ENCODE measurements at places on chromosomes 7 and 10.

GRCh38 chr10:118349235-118349634 is 7.1 kb upstream of the FAM204A start:
- ATAC-seq: no peak

DNA sequence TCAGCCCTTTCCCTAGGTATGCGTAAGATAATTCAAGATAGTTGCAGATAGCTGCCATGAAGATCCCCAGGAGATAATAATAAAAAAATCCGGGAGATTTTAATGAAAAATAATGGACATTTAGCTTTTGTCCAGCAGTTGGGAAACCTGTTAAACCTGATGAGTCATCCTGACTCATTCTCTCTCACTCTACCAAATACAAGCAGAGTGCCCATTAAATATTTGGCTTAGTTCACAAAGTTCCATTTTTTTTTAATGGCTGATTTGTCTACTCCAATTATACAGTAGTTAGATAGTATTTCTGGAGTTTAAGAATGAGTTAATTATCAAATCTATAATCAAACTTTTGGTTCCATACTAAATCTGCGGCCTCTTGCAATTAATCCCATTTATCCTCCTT is 2.1 kb upstream of the SHTN1 start:
- no peak for ATAC-seq

GRCh38 chr7:156827587-156828203 is 65.3 kb downstream of the LMBR1 start:
- no peak for ATAC-seq

DNA sequence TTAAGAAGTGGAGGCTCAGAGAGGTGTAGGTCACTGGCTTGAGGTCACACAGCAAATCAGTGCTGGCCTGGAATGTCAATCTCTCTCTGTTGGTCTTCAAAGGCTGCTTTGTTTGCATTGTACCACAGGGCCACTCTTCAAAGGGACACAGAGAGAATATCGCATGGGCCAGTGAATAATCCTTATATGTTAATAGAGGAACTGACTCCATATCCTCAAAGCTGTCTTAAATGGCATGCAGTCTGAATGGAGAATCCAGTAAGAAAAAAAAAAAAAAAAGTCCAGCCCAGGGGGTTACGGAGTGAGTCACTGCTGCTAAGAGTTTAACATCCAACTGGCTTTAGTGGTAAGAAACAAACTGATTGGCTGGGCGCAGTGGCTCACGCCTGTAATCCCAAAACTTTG is 54.1 kb downstream of the NRAP start:
- no peak for ATAC-seq

GRCh38 chr7:44962483-44963251 is 16.1 kb downstream of the MYO1G start:
- ATAC-seq: no peak

DNA sequence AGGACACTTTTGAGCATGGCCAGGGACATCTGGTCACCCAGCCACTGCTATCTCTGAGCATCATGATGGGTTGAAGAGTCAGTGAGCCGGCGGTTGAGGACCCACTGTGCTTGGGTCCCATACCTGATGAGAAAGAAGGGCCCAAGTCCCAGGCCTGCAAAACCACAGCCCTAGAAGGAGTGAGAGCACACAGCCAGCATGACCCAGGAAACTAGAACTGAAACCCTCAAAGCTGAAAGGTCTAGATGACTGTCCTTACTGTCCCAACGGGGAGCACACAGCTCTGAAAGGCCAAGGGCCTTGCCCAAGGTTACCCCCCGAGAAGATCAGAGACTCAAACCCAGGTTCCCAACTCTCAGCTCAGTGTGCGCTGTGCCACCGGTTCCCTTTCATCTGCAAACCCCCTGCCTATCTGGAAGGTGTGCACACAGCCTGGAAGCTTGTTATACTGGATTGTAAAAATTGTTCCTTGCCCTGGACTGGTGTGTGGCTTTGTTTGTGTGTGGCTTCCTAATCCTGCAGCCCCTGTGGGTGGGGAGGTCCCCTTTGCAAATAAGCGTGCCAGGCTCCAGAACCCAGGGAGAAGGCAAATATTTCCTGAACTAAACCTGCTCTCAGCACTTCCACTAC is 22.6 kb upstream of the PSAP start:
- ATAC-seq: peak; percentile 46

- ATAC-seq: no peak
Observed at GRCh38 chr7:13821152-13821787, 168.2 kb downstream of the ETV1 start.

- ATAC-seq: no peak
Observed at GRCh38 chr7:79055722-79056415, 397.6 kb downstream of the MAGI2 start.

DNA sequence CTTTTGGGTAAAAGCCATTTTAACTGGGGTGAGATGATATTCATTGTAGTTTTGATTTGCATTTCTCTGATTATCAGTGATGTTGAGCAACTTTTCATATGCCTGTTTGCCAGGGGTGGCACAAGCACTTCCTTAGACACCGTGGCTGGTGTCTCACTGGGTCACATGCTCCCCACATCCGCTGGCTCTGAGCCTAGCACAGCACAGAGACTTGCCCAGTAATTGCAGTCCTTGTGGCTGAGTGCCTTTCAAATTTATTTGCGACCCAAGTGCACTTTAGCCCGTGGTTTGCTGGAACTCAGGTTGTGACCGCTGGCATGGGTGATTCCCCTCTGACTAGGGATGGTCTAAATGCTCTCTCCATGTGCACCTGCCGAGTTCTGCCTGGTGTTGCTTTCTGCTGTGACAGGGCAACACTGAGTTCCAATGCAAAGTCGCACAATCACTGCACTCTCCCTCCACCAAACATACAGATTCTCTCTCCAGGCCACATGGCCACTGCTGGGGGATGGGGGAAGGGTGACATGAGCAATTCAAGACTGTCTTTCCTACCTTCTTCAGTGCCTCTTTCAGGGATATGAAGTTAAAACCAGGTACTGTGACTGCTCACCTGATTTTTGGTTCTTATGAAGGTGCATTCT is 66.5 kb downstream of the ZNF277 start:
- no peak for ATAC-seq

- no peak for ATAC-seq
Observed at GRCh38 chr10:113665806-113666354, 2.0 kb upstream of the NRAP start.

- no peak for ATAC-seq
Observed at GRCh38 chr7:157843336-157844140, 506.7 kb downstream of the DNAJB6 start.

- no peak for ATAC-seq
Observed at GRCh38 chr10:9554321-9554720, 1463.4 kb upstream of the CELF2 start.

DNA sequence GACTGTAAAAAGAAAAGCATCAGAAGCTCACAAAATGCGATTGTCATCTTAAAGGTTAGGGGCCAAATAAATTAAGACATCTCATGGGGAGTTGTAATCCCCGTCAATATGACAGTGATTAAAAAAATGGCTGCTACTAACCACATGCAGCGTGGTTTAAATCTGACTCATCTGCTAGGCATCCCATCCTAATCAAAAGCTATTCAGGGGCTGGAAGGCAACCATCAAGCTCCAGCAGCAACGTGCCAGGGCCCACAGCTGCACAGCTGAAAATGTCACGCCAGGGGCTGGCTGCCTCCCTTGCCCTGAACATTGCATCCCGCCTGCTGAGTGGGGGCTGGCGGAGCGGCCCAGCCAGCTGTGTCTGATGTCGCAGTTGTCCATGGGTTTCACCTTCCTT is 66.3 kb upstream of the FRMD4A start:
- no peak for ATAC-seq

DNA sequence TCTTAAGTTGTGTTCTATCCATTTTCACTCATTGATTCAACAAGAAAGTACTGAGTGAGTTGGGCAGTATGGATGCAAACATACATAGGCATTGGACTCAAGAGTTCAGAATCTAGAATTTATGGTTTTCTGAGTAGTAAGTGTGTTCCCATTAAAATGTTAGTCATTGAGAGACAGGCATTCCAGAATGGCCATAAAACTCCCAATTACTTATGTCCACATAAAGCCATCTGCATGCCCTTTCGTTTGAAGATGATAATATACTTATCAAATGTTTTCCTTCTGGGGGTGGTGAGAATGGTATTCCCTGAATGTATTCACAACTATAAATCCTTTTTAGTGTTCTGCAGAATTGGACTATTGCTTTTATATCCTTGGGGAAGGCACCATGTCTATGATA is 131.6 kb downstream of the CD36 start:
- no peak for ATAC-seq

GRCh38 chr10:62919776-62920175 is 103.6 kb upstream of the EGR2 start:
- no peak for ATAC-seq

- ATAC-seq: no peak
Observed at GRCh38 chr10:84718877-84719616, 390.7 kb downstream of the CCSER2 start.

DNA sequence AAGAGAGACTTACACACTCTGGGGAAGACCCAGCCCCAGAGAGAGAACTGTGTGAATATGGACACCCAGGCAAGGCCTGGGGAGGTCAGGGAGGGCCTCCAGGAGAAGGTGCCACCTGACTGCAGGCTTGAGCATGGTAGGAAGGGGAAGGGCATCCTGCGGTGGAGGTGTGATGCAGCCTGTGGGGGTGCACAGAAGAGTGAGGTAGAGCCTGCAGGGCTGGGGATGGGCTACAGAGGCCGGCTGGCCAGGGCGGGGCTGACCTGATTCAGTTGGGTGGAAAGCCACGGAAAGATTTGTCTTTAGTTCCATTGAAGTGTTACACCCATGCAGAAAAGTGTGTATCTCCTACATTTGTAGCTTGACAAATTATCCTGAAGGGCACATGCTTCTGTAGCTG is 47.6 kb downstream of the ZMIZ1 start:
- ATAC-seq: no peak

GRCh38 chr10:70078937-70079336 is 26.3 kb downstream of the MACROH2A2 start:
- ATAC-seq: no peak

GRCh38 chr7:37048674-37049073 is 324.4 kb upstream of the AOAH start:
- no peak for ATAC-seq

- no peak for ATAC-seq
Observed at GRCh38 chr10:43888586-43888985, 239.9 kb upstream of the ZNF32 start.

DNA sequence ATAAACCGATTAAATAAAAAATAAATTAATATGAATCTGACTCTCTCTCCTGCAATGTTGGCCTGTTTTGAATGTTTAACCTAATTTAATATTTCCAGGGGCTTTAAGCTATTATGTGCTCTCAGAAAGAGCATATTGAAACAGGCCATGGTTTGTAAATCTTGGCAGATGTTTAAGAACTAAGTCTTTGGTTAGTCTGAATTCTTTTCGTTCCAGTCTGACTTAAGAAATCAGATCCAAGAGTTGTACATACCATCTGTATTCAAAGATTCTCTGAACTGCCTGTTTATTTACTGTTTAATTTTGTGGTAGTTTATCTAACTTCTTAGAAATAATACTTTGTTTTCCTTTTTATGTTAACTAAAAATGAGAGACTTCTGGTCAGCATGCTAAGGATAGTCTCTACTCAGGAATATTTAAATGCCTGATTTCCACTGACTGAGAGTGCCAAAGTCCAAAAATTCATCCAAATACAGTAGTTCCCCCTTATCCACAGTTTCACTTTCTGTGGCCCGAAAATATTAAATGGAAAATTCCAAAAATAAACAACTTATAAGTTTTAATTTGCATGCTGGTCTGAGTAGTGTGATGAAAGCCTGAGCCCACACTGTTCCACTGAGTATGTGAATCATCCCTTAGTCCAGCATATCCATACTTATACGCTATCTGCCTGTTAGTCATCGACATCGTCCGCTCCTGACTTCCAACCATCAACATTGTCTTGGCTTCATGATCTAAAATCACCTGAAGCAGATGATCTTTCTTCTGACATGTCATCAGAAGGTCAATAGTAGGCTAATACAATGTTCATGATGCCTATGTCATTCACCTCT is 238.1 kb upstream of the CSTF2T start:
- ATAC-seq: no peak

GRCh38 chr10:75544386-75544785 is 113.0 kb downstream of the LRMDA start:
- no peak for ATAC-seq

GRCh38 chr7:124251636-124252035 is 218.8 kb upstream of the TMEM229A start:
- no peak for ATAC-seq

- ATAC-seq: peak; percentile 70
Observed at GRCh38 chr7:77415823-77416620, at the start of gene GSAP. TSS of gene GSAP (minus strand) at chr7:77416349. CDS start at chr7:77416321, 28 bp downstream.

DNA sequence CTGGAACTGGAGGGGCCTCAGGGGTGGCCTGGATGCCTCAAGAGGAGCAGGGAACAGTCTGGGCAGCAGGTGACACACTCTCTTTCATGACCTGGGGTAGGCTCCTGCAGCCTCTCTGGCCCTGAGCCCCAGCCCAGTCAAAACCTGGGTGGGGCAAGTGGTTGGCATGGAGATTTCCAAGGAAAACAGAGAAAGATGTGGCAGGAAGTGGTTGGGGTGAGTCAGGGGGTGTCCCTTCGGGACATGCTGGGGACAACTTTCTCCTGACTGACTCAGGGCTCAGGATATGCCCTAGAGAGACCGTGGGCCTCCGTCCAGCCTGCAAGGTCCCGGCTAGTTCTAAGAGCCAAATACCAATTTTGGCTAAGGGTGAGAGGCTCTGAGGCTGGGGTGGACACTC is 2.9 kb downstream of the AQP1 start:
- ATAC-seq: no peak

DNA sequence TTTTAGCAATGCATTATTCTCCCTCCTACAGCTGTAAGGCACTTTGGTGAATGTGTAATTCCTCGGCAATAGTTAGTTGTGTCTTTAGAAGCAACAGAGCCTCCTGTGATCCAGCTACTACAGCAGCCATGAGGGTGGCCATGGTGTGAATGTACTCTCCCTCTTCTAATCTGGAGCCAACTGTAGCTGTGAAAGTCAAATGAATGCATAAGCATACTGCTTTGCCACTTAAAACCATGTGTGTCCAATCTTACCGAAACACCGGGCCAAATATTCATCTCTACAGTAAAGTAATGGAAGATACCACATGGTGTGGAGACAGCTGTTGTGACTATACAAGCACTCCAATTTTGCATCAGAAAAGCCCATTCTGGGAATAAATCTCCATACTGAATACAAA is 195.0 kb downstream of the DNAJC1 start:
- no peak for ATAC-seq

GRCh38 chr7:131327049-131327625 is 539 bp upstream of the MKLN1 start:
- no peak for ATAC-seq

DNA sequence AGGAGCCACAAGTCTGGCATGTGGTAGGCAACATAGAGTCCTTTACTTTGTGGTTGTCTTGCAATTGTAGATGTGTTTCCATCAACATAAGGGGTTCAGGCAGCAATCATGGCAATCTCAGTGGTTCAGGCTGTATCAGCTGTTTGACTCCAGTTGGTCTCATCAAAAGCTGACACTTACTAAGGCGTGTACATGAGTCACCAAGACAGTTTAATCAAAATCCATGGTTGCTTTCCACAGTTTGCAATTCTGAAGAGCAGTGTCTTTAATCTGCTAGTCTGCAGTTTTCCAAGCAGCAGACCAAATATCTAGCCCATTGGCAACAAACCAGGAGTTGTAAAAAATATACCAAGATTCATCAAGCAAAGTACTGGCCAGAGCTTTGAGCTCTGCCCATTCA is 210.2 kb downstream of the MDFIC start:
- no peak for ATAC-seq
